ENCODE measurements at places on chromosomes 12 and 14. TPM values are rescaled to one million over a fixed set of nuclear protein-coding genes. Genes with fewer than 3 reads are reported as not detected.

RNASE3 gene
- 8.4 TPM for polyA plus RNA-seq

DNA sequence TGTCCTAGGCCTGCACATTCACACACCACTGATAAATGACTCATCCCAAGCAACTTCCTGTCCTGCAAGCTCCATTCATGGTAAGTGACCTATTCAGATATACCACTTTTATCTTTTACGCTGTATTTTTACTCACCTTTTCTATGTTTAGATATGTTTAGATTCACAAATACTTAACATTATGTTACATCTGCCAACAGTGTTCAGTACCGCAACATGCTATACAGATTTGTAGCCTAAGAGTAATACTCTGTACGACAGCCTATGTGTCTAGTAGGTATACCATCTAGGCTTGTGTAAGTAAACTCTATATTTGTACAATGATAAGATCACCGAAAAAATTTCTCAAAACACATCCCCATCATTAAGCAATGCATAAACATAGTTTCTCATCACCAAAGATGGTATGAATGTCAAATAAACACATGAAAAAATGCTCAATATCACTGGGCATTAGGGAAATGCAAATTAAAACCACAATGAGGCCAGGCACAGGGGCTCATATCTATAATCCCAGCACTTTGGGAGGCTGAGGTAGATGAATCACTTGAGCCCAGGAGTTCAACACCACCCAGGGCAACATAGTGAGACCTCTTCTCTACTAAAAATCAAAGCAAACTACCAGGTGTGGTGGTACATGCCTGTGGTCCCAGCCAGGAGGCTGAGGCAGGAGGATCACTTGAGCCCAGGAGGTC lies 20.7 kb downstream of the ATXN2 start:
- H3K27me3 ChIP-seq, result no peaks in the 10 kb centered on the region
- peak overlapping the region; percentile 17 for H3K27ac ChIP-seq
- H3K36me3 ChIP-seq, result peaks cover 3% of the 10 kb centered on the region

DNA sequence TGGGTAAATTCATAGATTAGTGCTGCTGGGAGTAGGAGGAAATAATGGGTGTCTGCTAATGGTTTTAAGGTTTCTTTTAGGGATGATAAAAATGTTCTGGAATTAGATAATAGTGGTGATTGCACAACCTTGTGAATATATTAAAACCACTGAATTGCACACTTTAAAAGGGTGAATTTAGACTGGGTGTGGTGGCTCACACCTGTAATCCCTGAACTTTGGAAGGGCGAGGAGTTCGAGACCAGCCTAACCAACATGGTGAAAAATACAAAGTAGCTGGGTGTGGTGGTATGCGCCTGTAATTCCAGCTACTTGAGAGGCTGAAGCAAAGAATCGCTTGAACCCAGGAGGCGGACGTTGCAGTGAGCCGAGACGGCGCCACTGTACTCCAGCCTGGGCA lies 1.3 kb downstream of the RAD52 start:
- DNase-seq, result no peak
- H3K4me1 ChIP-seq, result peaks cover 19% of the 10 kb centered on the region
- H3K4me3 ChIP-seq, result peak overlapping the region; percentile 89
- no peak overlapping the region for H3K27ac ChIP-seq
- peaks cover 6% of the 10 kb centered on the region for H3K36me3 ChIP-seq
- no peaks in the 10 kb centered on the region for H3K27me3 ChIP-seq

CLEC14A gene
- polyA plus RNA-seq, result not detected

DNA sequence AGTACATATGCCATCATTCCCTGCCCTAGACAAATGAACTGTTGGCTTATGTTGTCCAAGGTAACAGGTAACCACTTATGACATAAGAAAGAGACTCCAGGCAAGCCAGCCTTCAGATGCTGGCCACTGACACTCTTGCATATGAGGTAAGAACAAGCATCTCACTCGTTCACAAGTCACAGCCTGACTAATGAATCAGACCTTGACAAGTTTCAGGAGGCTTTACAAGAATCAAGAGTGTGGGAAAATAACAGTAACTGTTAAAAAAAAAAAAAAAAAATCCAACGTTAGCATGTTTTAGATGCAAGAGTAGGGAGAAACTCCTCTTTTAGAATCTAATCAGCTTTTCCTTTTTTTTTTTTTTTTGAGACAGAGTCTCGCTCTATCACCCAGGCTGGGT lies 40.7 kb downstream of the ZFYVE1 start:
- H3K4me1 ChIP-seq, result no peaks in the 10 kb centered on the region
- no peaks in the 10 kb centered on the region for H3K27me3 ChIP-seq
- H3K4me3 ChIP-seq, result no peak overlapping the region

Data from CD14-positive monocyte (primary cell).